HFFc6 (cell line): ENCODE measurements at places on chromosomes 7 and 10.

- no peak for DNase-seq
Observed at GRCh38 chr7:22127835-22128527, 182.3 kb upstream of the CDCA7L start.

DNA sequence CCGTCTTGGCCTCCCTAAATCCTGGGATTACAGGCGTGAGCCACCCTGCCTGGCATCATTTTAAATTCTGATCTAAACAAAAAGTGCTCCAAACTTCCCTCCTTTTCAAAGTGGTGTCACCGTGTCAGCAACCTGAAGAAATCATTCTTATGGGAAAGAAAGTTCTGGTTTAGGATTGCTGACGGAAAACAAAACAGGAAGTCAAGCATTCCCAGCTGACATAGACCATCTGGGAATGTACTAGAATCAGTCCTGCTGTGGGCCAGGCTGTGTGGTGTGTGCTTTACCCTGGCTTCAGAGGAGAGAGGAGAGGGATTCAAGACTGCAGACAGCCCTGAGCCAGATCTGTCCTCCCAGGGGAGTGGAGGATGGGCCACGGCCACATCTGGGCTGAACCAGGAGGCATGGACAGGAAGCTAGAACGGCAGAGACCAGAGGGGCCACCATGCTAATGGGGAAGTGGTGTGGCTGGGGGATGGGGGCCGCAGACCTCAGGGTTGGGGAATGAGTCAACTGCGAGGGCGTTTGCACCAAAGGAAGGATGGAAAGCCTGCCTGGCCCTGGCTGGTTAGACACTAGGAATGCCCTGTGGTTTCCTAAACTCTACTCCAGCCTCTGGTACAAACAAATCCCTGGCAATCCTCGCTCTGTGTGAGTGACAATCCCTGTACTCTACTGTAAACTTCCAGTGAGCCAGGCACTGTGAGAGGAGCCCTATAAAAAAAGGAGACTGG, 16.7 kb upstream of the CLIP2 start:
- peak; percentile 90 for DNase-seq

GRCh38 chr7:86926732-86927131, 132.7 kb downstream of the ELAPOR2 start:
- DNase-seq: peak; percentile 27

DNA sequence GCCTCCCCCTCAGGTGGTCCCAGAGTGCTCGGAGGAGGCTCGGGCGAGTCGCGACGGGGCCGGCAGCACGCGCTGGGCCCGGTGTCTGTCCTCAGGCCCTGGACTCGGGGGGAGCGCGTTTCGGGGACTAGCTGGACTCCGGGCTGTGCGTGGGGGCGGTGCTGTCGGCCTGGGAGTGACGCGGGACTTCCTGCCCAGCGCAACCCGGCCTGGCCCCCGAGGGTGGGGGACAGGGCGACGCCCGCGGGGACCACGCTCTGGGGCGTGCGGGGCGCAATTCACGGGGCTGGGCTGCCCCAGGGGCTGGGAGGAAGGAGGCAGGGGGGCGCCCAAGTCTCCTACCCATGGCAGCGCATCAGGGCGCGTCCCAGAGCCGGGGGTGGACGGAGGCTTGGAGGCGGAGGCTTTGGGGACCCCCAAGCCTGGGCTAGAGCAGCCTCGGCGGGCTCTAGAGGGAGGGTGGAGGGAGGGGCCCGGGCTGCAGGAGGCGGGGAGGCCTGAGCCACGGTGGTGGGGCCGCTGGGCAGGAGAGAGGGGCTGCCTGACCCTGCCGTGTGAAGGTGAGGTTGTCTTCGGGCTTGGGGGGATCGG, 2.3 kb upstream of the VENTX start:
- DNase-seq: no peak

GRCh38 chr7:28755255-28755654, 202.9 kb downstream of the TRIL start:
- peak; percentile 31 for DNase-seq

DNA sequence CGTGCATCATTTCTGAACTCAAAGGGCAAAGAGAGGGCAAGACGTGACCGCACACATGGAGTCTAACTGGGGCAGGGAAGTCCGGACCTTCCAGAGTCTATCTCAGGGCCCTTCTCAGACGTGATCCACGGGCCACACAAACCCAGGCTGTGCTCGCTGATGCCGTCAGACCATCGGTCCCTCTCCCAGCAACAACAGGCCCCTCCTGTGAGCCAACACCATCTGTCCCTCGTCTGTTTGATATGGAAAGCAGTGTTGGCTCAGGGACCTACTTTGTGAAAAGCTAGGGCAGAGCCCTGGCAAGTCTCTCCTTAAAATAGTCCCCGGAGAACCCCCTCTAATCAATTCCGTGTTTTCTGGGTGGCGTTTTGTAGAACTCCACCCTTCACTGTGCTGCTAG, 208.8 kb downstream of the TCERG1L start:
- no peak for DNase-seq

GRCh38 chr10:80588546-80588945, 50.8 kb downstream of the SH2D4B start:
- no peak for DNase-seq
